ENCODE measurements at places on chromosomes 3 and 15.

DNA sequence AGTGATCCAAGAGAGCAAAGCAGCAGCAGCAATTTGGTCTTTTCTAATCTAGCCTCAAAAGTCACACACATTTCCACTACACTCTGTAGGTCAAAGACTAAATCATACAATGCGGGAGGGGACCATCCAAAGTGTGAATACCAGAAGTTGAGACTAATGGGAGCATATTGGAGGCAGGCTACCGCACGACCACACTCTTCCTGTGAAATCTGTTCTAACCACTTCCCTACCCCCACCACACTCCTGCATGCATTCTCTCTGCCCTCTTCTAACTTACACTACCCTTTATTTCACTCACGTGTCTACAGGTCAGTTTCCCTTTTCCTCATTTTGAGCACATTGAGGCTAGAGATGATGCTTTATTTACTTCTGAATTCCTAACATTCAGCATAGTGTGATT, 23.7 kb upstream of the PRTG start:
- no peak for DNase-seq

DNA sequence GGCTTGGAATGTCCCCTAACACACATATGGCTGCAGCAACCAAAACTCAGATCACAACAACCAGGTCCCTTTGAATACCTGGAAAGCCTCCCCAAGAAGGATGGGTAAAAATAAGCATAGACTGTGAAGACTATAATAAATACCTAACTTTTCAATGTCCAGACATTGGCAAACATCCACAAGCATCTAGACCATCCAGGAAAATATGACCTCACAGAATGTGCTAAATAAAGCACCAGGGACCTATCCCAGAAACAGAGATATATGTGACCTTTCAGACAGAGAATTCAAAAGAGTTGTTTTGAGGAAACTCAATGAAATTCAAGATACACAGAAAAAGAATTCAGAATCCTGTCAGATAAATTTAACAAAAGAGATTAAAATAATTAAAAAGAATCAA, 109.2 kb downstream of the NEDD4 start:
- no peak for DNase-seq

GRCh38 chr15:75200765-75201615, 692 bp upstream of the C15orf39 start:
- DNase-seq, result peak; percentile 63

- DNase-seq, result no peak
Observed at GRCh38 chr3:94071713-94072284, 8.9 kb downstream of the NSUN3 start.

DNA sequence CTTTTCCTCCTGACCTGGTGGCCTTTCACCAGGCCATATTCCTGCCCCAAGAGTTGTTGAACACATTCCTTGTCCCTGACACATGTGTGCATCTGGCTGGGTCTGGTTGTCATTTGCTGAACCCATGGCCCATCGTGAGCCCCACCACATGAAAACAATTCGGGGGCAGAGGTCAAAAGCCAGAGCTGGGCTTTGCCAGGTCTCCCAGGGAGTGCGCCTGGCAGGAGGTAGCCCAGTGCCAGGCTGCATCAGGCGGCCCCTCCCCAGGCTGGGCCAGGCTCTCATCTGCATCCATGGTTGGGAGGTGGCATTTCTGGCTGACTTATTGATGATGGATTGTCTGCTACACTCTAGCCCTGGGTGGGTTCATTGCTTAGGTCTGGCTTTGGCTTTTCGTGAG, 30.9 kb downstream of the SPSB4 start:
- DNase-seq, result no peak

DNA sequence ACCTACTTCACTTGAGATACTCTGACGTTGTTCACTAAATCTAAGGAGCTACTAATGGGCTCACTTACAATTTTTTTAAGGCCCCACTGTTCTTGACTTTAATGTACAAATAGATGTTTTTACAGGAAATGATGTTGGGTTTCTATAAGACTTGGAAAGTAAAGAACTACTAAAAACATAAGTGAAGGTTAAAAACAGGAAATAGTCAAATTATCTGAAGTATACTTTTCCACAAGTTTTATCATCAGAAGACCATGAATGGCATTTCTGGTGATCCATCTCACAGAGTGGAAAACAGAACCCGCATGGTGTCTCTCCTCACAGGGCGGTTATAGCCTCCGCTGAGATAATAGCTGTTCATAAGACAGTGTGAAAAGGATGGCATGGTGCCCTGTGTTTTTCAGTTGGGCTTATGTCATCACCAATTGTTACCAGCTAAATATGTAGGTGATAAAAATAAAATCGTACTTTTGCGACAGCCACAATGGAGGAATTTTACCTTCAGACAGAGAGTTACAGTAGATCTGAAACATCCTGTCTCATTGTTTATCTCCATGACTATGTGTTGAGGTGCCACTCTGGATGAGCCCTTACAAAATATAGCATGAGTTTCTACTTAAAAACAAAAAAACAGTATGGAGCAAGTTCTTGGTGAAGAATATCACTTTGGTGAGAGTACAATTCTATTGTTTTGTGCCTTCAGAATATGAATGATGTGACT, 462.4 kb downstream of the RAP2B start:
- DNase-seq, result no peak

DNA sequence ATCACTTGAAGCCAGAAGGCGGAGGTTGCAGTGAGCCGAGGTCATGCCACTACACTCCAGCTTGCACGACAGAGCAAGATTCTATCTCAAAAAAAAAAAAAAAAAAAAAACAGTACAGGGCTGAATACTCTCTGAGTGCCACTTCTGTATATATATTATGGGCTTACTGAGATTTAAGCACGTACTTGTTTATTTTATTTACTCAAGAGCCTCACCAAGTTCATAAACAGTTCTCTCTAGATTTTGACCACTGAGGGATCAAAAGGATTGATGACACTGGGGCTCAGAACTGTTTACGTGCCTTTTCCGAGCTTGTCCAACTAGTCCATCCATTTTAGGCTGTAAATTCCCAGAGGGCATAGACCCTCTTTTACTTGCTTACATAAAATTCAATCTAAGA, 81.5 kb downstream of the FRMD4B start:
- no peak for DNase-seq

DNA sequence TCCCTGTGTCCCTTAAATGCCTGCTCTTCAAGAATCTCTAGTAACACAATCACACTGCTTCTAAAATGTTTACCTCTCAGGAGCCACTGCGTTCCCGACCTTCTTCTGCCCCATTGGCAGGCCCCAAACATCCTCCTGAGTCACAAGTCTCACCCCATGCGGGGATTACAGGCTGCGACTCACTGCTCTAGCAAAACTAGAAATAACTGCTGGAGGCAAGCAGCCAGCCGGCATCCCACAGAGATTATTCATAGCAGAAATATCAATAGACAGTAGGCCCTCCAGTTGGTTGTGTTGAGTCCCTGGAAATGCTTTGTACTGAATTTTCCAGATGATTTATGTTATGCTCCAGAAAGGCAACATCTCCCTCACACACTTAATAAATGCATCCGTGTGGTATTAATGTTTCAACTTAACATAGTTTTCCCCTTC, 64.8 kb downstream of the RFTN1 start:
- DNase-seq, result no peak

DNA sequence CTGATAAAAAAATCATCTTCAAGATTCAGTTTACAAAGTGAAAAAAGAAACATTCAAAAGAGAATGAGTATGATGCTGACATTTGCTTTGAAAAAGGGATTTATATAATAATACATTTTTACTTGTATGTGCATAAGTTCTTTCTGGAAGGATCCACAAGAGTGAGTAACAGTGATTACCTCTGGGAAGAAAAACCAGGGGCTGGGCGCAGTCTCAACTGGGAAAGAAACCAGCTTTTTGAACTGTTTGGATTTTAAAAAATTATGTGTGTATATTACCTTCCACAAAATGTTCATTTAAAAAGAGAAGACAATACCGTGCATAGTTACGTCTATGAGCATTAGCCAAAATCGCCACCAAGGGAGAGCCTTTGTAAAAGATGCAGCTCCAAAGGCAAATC, 1.3 kb downstream of the CLEC3B start:
- no peak for DNase-seq

DNA sequence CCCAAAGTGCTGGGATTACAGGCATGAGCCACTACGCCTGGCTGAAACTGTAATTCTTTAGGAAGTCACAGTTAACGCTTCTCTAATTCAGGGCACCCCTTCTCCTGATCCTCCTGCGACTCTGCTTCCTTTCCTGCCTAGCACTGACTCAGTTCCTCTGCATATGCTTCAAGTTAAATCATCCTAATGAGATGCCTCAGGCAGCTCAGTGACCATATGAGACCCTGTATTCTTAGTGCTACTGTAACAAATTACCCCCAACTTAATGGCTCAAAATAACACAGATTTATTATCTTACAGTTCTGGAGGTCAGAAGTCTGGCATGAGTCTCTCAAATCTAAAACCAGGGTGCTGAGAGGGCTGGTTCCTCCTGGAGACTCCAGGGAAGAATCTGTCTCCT, 271.8 kb upstream of the LYSMD4 start:
- no peak for DNase-seq

DNA sequence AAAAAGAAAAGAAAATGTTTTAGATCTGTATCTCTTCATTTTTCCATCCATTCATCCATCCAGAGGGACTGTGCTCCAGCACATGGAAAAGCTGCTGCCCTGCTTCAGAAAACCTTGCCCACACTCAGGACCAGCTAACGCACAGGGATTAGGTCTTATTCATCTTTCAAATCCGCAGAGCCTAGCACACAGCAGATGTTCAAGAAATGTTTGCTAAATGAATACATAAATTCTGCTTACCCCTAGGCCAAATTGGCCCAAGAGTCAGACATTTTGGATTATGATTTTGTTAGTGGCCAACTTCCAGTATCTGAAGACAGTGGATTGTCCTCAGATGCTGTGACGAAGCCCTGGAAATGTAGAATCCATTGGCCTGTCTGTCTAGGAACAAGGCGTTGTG, 71.4 kb downstream of the GHSR start:
- no peak for DNase-seq

GRCh38 chr3:89947337-89947954, 840.0 kb downstream of the EPHA3 start:
- peak; percentile 7 for DNase-seq

DNA sequence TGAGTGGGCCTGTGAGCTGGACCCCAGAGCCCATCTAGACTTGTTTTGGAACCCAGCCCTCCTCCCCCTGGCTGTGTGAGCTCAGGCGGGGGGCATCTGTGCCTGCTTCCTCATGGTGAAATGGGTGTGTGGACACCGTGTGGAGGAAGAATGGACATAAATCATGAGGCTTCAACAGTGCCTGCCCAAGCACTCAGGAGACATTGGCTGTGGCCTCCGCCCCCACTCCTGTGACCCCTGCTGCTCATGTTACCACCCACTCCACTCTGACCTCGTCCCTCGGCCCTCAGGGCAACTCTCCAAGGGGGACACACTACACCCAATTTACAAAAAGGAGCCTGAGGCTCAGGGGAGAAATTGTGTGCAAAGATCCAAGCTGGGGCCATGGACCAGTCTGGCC, 16.6 kb downstream of the TPRA1 start:
- no peak for DNase-seq

GRCh38 chr3:49519916-49520385, 34.3 kb upstream of the BSN start:
- no peak for DNase-seq

DNA sequence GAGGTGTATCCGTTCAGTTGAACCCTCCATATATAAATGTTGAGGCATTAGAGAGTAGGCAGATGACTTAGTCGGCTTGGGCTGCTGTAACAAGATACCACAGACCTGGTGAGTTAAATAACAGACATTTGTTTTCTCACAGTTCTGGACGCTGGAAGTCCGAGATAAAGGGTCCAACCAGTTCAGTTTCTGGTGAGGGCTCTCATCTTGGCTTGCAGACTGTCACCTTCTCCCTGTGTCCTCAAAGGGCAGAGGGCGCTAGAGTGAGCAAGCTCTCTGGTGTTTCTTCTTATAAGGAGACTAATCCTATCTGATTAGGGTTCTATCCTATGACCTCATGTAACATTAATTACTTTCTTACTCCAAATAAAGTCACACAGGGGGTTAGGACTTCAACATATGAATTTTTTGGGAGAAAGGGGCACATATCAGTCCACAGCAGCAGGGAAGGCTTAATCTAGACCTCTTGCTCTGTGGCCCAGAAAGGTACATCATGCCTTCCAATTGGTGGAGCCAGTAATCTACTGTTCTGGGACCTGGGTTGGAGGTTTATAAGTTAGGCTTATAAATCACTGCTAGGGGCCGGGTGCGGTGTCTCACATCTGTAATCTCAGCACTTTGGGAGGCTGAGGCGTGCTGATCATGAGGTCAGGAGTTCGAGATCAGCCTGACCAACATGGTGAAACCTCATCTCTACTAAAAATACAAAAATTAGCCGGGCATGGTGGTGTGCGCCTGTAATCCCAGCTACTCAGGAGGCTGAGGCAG, 26.3 kb upstream of the SLC28A2 start:
- no peak for DNase-seq

GRCh38 chr3:38379201-38379770, 32.7 kb downstream of the XYLB start:
- DNase-seq, result no peak

- no peak for DNase-seq
Observed at GRCh38 chr3:157086775-157087174, 73.2 kb downstream of the CCNL1 start.

- no peak for DNase-seq
Observed at GRCh38 chr15:70766597-70766996, 3.2 kb upstream of the UACA start.

DNA sequence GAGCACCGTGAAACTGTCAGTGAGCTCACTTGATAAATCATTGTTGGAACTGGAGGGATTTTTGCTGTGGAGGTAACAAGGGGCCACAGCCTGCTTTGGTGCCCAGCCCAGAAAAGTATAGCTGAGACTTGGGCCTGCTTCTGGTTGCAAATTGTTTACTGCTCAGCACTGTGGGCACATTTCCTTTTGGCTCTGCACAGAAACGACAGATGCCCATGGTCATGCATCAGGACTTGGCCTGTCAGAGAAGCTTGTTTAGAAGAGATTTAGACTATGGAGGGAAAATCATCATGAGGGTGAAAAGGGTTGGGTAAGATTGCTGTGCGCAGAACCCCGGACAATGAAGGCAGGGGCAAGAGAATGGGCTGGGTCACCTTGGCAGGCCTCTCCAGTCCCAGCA, 286.1 kb upstream of the CTNNB1 start:
- no peak for DNase-seq

DNA sequence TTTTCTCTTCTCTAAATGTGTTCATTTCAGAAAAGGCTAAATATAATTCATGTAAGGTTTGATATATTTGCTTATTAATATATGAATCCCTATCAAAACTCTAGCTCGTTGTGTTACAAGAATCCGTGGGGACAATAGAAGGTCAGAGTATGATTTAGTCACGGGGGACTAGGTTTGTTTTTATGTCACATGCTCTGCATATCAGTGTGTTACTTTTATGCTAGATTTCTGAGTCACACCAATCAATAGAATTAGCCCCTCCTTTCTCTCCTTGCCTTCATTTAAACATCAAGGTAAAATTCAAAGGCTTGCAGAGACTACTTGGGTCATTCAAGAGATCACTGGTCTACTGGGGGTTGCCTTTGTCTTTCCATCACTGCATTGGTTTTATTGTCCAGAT, 636.1 kb downstream of the NR2F2 start:
- DNase-seq, result no peak

Data from HuH-7 (cell line).